HFFc6 (cell line): ENCODE measurements at places on chromosomes 13 and 19.

DNA sequence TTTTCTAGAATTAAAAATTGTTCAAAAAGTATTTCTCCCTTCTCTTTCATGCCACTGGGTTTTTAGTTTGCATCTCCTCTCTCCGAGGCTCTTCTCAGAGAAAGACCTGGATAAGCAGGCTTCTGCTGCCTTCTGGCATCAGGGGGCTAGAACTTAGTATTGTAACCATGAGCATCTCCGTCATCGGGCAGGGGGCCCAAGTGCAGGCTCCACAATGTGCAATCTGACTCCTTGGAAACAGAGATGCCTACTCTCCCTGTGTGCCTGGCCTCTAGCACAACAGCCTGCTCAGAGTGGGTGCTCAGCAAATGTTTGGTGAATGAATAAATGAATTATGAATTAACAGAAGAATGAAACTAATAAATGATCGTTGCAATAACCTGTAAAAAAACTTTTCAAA is 45.6 kb upstream of the MTIF3 start:
- DNase-seq = no peak

GRCh38 chr13:49444524-49445395 is 686 bp downstream of the SETDB2 start:
- DNase-seq = peak; percentile 51

- no peak for DNase-seq
Measured at GRCh38 chr19:32032561-32032960, 312.8 kb upstream of the ZNF507 start.

- no peak for DNase-seq
Measured at GRCh38 chr19:31185261-31185660, 164.0 kb downstream of the TSHZ3 start.

- no peak for DNase-seq
Measured at GRCh38 chr19:21210037-21210621, 68.3 kb downstream of the ZNF431 start.

DNA sequence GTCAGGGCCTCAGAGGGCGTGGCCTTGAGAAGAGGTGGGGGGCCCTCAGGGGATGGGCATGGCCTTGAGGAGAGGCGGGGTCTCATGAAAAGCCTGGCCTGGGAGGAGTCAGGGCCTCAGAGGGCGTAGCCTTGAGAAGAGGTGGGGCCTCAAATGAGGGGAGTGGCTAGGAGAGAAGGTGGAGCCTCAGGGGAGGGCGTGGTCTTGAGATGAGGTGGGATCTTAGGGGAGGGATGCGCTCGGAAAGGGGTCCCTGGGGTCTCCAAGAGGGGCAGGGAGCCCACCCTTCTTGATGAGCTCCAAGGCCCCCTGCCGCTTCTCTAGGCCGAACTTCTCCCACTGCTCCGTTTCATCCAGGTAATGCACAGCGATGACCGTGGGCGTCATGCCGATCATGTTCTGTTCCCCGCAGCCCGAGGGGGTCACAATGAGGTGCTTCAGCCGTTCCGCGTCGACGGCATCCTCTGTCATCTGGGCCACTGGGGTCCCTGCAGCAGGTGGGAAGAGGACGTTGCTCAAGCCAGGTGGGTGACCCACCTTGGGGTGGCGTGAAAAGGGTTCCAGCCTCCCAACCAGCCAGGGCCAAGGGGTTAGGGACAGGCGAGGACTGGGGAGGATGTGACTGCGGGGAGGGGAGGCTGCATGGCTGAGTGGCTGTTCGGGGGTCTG is 24.3 kb upstream of the TNFSF14 start:
- DNase-seq = no peak

DNA sequence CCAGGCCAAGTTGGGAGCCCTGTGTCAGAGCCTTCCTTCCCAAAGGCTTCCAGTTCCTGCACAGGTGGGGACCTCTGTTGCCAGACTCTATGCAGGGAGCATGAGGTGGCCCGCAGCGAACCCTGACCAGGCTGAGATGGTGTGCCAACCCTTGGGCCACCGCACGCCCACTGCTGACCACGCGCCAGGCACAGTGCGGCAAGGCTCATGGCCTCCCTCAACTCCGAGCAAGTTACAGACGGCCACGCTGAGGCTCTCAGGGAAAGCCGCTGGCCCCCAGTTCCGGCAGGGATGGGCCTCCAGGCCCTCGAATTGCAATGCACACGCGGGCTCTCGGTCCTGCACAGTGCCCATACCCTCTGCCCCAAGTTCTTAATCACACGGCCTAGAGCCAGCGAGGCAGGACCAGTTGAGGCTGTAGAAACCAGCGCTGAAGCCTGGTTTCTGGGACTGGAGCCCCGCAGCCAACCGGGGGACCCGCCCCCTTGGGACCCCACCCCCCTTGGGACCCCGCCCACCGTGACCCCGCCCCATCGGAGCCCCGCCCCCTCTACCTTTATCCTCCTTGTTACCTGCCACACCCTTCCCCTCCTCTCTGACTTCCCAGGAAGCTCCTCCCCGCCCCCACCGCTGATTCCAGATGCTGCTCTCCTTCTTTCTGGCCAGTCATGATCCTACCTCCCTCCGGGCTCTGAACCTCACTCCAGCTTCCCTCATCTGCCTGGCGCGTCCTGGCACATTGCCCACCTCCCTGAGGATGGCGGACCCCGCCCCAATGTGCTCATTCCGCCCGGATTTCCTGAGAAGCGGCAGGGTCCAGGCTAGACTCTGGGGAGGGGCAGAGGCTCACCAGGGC is 6.0 kb downstream of the PEX11G start:
- no peak for DNase-seq

GRCh38 chr13:73251626-73252265 is 192.9 kb downstream of the KLF5 start:
- no peak for DNase-seq

- DNase-seq = peak; percentile 5
Measured at GRCh38 chr19:34428549-34429285, 536 bp downstream of the UBA2 start.

DNA sequence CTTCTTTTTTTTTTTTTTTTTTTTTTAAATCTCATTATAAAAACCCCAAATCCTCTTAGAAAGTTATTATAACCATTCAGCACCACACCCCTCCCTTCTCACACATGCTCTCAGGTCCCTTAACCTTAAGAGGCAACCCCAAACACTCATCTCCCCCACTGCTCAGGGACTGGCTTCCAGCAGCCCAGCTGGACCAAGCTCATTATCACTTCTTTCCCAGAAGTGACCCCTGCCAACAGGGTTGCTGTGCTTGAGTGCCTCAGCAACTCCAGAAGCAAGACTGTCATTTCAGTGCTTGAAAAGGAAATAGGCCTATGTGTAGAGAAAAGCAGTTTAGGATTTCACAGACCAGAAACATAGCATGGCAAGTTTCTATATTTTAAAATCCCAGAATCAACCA is 84.3 kb downstream of the SLAIN1 start:
- DNase-seq = no peak

GRCh38 chr13:51260154-51260553 is 38.0 kb downstream of the FAM124A start:
- DNase-seq = no peak

DNA sequence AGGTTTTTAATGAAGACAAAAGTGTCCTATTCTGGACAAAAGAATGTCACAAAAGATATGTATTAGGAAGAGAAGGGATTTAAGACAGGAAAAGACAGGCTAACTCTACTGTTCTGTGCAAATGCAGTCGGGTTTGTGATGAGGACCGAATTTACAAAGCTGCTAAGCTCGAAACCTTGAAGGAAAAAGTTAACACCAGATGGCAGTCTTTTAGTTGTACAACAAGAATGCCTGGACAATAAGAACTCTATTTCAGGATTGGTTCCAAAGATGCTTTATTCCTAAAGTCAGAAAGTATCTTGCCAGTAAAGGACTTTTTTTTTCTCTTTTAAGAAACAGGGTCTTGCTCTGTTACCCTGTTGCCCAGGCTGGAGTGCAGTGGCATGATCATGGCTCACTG is 51.1 kb downstream of the HS6ST3 start:
- no peak for DNase-seq

- DNase-seq = no peak
Measured at GRCh38 chr19:53554804-53555203, 16.9 kb downstream of the ZNF331 start.

GRCh38 chr19:6519289-6519688 is 11.5 kb upstream of the TNFSF9 start:
- peak; percentile 82 for DNase-seq

DNA sequence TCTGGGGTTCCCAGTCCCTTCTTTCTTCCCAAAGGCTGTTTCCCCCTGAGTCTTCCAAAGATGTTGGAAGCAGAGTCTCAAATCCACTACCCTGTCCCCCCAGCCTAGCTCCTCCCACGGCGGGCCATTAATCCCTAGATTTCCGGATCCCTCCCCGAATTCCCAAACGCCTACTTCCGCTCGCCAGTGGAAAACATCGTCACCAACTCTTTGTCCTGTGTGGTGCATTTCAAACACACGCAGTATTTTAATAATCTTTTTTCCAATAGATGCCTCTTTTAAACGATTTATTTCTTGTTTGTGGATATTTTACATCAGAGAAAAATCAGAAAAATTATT is 610 bp downstream of the ZNF791 start:
- peak; percentile 77 for DNase-seq

GRCh38 chr13:49052813-49053212 is 77.1 kb downstream of the FNDC3A start:
- DNase-seq = no peak

GRCh38 chr19:50651174-50651573 is 1.9 kb downstream of the C19orf81 start:
- no peak for DNase-seq

DNA sequence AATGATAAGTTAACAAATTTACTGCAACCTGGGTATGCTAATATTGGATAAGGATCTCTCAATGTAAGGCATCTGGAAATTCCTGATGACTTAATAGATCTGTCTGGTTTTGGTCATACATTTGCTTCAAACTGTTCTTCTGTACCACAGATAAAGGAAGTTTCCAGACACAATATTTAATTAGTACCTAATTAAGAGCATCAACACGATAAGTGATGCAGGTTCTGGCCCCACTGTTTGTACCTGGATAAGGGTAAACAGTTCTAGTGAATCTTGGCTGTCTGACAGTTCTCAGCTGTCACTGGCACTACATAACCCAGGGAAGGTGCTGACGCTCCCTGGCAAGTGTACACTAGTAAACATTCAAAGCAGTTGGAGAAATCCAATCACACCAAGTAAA is 165.6 kb downstream of the MZT1 start:
- DNase-seq = no peak

DNA sequence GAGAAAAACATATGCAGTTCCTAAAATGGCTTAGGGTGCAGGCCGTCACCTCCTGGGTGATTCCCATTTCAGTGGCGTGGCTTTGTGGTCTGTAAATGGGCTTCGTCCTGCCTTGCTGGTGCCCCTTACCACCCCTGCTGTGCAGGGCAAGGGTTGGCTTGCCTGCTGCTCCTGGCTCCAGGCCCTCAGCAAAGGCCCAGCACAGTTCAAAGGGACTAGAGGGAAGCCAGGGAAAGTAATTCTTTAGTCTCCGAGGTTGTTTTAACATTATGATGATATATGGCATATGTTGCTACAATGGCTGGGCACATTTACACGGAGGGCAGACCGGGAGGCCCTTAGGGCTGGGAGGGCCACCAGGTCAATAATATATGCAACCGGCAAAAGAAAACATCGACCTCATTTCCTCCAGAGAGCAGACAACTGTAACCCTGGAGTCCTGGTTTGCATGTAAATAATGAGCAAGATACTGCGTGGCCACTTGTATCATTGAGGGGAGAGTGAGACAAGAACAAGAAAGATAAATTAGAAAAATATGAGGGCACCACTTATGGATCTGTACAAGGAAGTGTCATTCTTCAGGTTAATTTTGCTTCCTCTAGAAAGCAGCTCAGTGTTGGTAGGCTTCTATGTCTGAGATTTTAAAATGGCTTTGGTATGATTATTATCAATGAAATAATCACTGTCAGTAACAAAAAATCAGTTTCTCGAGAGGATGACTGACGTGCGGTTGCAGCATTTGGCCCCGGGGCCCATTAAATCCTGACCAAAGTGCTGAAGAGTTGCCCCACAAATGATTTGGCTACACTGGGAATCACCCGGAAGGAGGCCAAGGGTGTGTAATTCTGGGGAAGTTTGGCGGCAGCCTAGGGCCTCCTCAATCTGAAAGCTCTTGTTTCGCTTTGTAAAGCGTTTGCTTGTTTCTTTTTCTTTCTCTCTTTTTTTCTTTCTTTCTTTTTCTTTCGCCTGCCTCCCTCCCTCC is 32.8 kb upstream of the URI1 start:
- DNase-seq = no peak

DNA sequence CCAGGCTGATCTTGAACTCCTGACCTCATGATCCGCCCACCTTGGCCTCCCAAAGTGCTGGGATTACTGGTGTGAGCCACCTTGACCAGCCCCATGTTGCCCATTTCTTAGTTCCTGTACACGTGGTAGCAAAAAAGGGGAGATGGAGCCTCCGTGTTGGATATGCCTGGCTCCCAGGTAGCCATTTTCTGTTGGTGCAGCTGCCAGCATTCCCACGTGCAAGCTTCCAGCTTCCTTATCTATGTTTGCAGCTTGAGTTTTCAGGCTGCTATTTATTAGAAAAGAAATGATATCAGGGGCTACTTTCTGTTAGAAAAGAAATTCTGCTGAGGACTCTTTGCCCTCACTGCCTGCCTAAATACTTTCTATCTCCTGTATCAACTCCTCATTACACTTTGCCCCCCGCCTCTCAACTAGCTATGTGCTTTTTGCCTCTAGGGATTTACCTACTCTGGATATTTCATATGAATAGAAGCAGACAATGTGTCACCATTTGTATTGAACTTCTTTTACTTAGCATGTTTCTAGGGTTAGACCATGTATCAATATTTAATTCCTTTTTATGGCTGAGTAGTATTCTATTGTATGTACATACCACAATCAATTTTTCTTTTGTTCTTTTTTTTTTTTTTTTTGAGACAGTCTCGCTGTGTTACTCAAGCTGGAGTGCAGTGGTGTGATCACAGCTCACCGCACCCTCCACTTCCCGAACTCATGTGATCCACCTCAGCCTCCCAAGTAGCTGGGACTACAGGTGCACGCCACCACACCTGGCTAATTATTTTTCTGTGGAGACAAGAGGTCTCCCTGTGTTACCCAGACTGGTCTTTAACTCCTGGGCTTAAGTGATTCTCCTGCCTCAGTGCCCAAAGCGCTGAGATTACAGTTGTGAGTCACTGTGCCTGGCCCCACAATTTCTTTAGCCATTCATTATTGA is 3.4 kb upstream of the TMED1 start:
- no peak for DNase-seq

- no peak for DNase-seq
Measured at GRCh38 chr13:24196593-24197197, 36.2 kb downstream of the SPATA13 start.

DNA sequence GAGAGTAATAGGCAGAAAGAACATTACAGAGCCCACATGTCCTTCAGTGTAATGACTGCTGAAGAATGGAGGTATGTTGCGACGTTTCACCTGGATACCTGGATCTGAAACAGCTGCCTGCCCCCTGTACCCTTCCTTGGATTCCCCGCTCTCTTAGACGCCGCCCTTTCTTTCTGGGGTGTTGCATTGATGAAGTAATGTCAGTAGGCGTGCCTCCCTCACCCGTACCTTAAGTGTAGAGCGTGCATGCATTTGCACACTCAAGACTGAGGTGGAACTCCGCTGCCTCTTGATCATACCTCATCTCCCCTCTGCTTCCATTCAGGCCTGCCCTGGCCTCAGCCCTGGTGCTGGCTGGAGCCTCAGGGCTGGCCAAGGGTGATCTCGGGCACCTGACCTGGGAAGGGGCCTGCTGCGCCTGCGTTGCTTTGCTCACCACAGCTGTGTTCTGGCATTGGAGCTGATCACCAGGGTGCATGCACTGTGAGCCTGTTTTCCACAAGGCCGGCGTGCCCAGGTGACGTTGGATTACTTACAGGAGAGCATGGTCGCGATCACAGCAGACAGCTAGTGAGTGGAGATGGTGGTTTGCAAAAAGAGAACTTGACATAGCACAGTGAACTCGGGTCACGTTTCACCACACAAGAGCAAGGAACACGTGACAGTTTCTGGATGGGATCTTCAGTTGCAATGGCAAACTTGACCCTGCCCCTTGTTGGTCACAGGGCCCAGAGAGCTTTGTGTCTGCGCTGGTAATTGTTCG is 99.0 kb downstream of the ARHGEF7 start:
- DNase-seq = no peak
